ENCODE measurements at places on chromosomes 11 and 22.

DNA sequence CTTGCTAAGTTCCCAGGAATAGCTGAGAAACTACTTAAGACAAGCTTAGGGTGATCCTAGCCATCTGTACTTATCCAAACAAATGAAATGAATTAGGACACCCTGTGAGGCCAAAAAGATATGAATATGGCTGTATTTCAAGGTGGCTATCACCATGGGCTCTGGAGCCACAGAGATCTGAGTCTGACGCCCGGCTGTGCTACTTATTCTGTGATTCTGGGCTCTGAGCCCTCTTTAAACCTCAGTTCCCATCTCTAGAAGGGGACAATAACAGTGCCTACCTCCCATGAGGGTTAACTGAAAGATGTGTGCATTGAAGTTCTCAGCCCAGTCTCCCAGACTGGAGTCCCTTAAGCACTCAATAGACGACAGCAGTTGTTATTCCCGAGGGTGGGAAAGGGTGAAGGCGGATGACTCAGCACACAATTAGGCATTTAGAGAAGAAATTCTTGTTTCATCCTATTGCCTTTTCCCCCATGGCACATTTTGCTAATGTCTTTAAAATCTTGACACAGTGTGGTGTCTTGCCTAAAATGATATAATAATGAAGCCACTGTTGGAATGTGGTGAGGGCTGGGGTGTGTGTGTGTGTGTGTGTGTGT lies 132.5 kb downstream of the ADAMTS15 start:
- peak; percentile 34 for DNase-seq

DNA sequence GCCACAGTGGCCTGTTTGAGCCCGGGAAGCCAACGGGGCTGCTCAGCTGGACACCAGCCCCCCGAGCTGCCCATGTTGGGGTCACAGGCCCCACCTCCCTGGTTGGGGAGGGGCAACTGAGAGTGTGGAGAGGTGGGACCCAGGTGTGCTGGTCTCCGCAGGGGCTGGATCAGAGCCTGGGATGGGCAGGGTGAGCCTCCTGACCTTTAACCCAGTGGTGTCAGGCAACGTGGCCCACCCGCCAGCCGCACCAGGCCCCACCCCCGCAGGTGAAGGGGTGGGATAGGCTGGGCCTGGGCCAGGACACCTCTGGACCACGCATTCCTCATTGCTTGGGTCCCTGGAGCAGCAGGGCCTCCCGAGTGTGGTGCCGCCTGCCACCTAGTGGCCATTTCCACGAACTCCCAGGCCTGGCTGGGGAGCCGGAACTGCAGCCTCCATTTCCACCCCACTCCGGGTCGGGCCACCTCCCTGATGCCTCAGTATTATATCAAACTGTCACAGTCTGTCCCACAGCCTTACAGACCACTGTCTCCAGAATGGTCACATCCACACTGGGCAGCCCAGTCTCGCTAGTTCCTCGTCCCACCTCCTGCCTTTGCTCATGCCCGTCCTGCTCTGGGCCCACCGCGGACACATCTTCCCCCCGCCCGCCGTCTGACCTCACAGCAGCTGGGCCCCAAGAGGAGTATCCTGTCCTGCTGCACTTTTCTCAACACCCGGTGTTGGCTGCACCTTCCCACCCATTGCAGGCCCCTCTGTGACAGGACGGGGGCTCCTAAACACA lies 13.3 kb upstream of the PPP6R3 start:
- DNase-seq: peak; percentile 93

GRCh38 chr22:17892376-17892775 lies 118.1 kb upstream of the BID start:
- no peak for DNase-seq

GRCh38 chr11:35145271-35145670 lies 6.3 kb downstream of the CD44 start:
- no peak for DNase-seq

DNA sequence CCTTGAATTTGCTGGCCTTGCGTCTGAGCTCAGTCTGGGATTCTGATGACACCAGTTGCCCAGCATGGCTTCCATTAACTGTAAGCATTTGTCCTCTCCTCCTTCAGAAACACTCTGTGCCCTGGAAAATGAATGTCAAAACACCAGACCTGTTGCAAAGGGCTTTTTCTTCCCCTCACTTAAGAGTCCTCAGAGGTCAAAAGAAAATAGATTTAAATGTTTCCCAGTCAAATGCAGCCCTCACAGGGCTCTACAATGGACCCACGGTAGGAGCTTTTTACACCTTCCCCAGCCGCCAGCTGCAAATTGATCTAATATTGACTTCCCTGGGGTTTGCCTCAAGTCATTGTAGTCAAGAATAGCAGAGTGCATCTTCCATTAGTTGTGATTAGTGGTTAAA lies 332.2 kb downstream of the INSC start:
- DNase-seq: no peak

- DNase-seq: no peak
Measured at GRCh38 chr22:28773461-28773867, 969 bp downstream of the CCDC117 start.

GRCh38 chr11:96185220-96185768 lies 157.7 kb downstream of the MAML2 start:
- no peak for DNase-seq

- DNase-seq: no peak
Measured at GRCh38 chr22:27312966-27313855, 488.3 kb downstream of the MN1 start.

DNA sequence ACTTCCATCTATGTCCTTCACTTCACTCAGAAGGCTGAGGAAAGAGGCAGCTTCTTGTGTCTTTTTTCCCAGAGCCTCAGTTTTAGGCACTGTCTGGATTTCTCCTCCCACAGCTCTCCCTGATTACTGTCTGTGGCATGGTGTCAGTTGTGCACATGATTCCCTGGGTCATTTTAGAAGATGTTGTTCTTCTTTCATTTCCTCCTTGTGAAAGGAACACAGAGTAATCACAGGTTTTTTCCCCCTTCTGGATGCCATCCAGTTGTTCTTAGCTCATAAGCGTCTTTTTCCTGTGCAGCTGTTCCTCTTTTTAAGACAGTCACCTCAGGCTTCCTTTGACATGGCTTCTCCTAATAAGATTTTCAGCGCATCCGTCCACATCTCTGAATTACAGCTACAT lies 212.2 kb downstream of the FAM181B start:
- DNase-seq: peak; percentile 16

DNA sequence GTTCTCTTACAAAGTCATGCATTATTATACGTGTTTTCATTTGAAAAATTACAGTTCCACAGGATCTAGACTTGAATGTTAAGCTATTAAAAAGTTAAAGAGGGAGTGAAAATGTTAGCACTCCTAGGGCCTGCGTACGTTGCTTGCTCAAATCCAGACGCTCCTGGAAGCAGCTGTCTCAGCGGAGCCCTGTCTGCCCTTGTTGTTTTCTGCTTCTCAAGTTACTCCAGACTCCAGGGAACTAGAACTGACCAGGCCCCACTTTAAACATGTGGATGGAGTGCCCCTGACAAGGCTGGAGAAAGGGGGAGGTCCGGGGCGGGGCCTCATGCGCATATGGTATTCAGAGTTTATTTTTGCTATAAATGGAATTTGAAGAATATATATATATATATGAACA lies 9.6 kb downstream of the PARVB start:
- DNase-seq: no peak

DNA sequence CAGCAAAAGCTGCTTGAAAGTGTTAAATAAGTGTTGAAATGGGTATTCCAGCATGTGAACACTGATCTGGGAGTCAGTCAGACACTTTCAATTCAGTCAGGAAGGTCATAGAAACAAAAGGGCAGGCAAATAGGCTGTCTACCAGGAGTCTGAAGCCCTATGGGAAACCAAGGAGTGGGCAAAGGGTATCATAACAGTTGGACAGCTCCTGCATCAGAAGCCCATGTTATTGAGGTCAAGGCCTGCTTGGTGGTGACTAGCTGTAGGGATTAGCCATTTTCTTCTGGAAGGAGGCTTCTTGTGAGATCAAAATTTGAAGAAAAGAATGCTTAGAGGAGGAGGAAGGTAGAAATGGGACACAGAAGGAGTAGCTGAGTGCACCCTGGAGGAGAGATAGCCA lies 97.3 kb downstream of the STIM1 start:
- DNase-seq: no peak

GRCh38 chr11:59187035-59187434 lies 15.1 kb downstream of the DTX4 start:
- no peak for DNase-seq

GRCh38 chr11:104968355-104968855 lies at the start of gene CASP4:
CASP4 (minus strand) TSS chr11:104968574; CDS start chr11:104968525, 49 bp downstream.
- DNase-seq: no peak

- no peak for DNase-seq
Measured at GRCh38 chr22:26453216-26453615, 24.2 kb downstream of the ASPHD2 start.

- no peak for DNase-seq
Measured at GRCh38 chr22:25202290-25202921, 2.7 kb downstream of the CRYBB3 start.

DNA sequence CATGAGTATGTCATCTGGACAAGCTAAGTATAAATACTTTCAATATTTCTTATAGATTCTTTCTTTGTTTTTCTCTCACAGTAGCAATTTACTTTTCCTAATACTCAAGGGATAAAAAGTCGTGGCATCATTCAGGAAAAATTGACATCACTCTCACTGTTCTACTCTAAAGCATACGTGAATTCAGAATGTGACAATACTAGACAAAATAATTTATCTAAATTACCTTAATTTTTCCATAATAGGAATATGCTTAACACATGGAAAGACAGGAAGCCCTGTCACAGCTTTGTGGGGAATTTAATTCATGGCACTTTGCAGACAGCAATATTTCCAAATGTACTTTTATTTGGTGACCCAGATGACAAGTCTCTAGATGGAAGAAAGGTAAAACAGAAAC lies 394.6 kb downstream of the DLG2 start:
- no peak for DNase-seq

GRCh38 chr22:30375312-30375849 lies 11.8 kb downstream of the RNF215 start:
- DNase-seq: no peak

GRCh38 chr11:73423506-73423905 lies 47.3 kb downstream of the RELT start:
- no peak for DNase-seq
